Endothelial cell of coronary artery (primary cell): ENCODE measurements at places on chromosomes 4 and X. TPM values are rescaled to one million over a fixed set of nuclear protein-coding genes. Genes with fewer than 3 reads are reported as not detected.

Gene BMPR1B
- under 0.01 and 0.36 TPM in 2 replicates for total RNA-seq

Gene FGF5
- 1.7 and 3.5 TPM in 2 replicates for total RNA-seq

Gene CC2D2A
- total RNA-seq, result 7.2 and 11.2 TPM in 2 replicates

Gene ADRA2C
- 0.18 and 0.38 TPM in 2 replicates for total RNA-seq

Gene MTNR1A
- not detected in 2 replicates for total RNA-seq

Gene SPINK2
- total RNA-seq, result not detected in 2 replicates

Gene ARHGAP24
- 80.2 and 124 TPM in 2 replicates for total RNA-seq

Gene SPANXA2
- not detected in 2 replicates for total RNA-seq

Gene PSAPL1
- not detected in 2 replicates for total RNA-seq

Gene MAGEE2
- total RNA-seq, result not detected in 2 replicates

Gene SPANXD
- not detected in 2 replicates for total RNA-seq

Gene GNRHR
- total RNA-seq, result not detected in 2 replicates

Gene PLXNB3
- 3.2 and 5.5 TPM in 2 replicates for total RNA-seq

Gene L1CAM
- total RNA-seq, result 0.09 and 0.28 TPM in 2 replicates

Gene FREM3
- under 0.01 TPM in 1 of 2 replicates, not detected in the other for total RNA-seq

Gene RBM47
- 0.09 TPM in 1 of 2 replicates, not detected in the other for total RNA-seq

Gene MAP7D3
- total RNA-seq, result 14.2 and 17.1 TPM in 2 replicates

Gene NCAPG
- total RNA-seq, result 15.0 and 38.7 TPM in 2 replicates

Gene NUP54
- 47.5 and 49.2 TPM in 2 replicates for total RNA-seq

Gene FAM149A
- total RNA-seq, result 0.18 and 0.47 TPM in 2 replicates

Gene UNC5C
- under 0.01 and 0.38 TPM in 2 replicates for total RNA-seq

Gene APBB2
- total RNA-seq, result 93.3 and 107 TPM in 2 replicates

Gene MAGEB16
- not detected in 2 replicates for total RNA-seq

Gene CDX4
- total RNA-seq, result not detected in 2 replicates

Gene SORCS2
- total RNA-seq, result under 0.01 and 0.66 TPM in 2 replicates

Gene PKD2
- 35.6 and 66.0 TPM in 2 replicates for total RNA-seq

Gene MCF2
- under 0.01 TPM in 1 of 2 replicates, not detected in the other for total RNA-seq

Gene NWD2
- total RNA-seq, result not detected in 2 replicates

Gene PLK4
- total RNA-seq, result 6.8 and 18.1 TPM in 2 replicates

Gene LEF1
- not detected in 2 replicates for total RNA-seq

Gene TRPC5OS
- not detected in 2 replicates for total RNA-seq

Gene TCP11X2
- total RNA-seq, result not detected in 2 replicates

Gene NOX1
- 0.09 TPM in 1 of 2 replicates, not detected in the other for total RNA-seq

Gene POU4F2
- not detected in 2 replicates for total RNA-seq

Gene ARHGAP10
- 13.9 and 22.8 TPM in 2 replicates for total RNA-seq

Gene STPG2
- total RNA-seq, result 0.09 and 0.66 TPM in 2 replicates

Gene PPEF2
- total RNA-seq, result not detected in 2 replicates
